ENCODE measurements at places on chromosomes 2 and 18.

DNA sequence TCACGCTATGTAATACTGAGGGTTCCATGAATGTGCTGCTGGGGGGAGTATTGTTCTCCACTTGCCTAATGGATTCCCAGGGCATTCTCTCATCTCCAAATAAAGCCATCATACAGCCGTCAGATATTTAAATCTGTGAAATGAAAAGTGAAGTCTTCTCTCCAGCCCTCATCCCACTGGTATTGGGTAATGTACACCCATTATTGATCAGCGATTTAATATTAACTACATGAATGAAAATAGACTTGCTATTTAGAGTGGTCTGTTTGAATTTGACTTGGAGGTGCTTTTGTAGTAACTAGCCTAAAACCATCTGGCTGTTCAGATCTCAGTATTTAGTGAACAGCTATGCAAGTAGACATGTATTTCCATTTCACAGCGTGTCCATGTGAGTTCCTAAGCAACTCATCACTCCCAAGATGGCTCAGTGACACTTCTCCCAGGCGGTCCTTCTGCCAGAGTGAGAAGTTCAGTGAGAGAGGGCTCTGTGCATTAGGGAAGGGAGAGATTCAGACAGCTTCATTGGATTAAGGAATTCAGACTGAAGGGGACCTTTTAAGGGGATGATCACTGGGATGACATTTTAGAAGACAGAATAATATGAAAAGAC is 140.7 kb downstream of the WDSUB1 start:
- DNase-seq = no peak

GRCh38 chr18:23377669-23378301 is 75.3 kb upstream of the RIOK3 start:
- DNase-seq = no peak

GRCh38 chr2:234211797-234212196 is 161.3 kb downstream of the SPP2 start:
- no peak for DNase-seq

DNA sequence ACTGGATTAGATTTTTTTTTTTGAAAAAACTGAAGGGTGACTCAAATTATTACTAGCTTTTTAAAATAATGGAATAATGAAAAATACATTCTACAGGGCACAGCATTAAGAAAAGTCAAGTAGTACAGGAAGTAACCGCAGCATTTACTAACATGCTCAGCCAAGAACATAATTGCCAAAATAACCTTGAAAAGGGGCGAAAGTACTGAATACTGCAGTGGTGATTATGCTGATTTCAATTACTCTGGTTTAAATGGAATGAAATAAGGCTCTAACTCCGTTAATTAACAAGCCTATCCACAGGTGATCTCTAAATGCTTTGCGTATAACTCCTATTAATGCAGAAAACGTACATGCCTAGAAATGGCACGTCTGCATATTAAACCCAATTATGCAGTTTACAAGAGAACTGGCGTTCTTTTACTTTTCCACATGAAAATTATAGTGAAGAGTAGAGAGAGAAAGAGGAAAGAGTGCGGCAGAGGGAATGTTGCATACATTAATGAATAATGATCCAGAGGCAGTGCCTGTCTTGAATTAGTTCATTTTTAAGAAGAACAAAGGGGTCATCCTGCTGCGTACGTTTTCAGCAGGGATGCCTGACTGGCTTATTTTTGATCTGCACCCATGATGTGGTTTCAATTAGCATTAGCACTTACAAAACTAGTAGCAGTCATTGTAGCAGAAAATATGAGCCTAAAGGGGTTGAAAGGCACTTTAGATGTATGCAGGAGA is 612.4 kb downstream of the NYAP2 start:
- no peak for DNase-seq

DNA sequence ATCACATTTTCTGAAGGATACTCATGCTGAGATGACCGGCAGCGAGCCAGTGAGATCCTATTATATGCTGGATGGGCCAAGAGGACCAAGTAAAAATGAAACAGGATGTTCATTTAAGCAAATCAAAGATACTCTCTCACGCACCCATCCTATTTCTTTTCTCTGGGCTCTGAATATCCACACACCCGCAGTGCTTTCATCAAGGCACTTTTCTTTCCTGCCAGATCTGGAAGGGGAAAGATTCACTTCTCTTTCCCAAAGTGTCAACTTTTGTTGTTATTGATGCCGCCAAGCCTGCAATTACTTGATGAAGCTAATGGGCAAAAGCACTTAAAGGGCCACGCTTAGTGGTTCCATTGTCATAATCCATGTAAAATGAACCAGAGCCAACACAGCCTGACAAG is 191.9 kb upstream of the CHAC2 start:
- DNase-seq = no peak

DNA sequence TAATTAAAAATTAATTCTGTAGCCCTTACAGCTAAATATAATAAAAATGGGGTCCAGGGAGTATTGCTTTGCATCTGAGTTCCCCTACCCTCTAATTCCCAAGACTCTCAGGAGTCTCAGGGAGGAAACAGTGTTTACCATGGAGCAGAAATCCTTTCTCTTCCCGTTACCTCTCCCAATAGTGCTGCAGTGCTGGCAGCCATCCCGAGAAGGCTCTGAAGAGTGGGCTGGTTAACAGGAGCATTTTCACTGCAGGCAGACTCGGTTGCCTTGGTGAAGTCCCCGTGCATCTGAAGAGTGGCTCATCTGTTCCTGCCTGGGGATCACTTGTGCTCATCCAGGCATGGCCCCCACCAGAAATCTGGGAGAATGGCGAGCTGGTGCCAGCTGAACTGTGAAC is 41.8 kb upstream of the TMEM178A start:
- no peak for DNase-seq

- DNase-seq = no peak
These were observed 2.0 kb downstream of the PHLPP1 start for GRCh38 chr18:62717169-62717924.

DNA sequence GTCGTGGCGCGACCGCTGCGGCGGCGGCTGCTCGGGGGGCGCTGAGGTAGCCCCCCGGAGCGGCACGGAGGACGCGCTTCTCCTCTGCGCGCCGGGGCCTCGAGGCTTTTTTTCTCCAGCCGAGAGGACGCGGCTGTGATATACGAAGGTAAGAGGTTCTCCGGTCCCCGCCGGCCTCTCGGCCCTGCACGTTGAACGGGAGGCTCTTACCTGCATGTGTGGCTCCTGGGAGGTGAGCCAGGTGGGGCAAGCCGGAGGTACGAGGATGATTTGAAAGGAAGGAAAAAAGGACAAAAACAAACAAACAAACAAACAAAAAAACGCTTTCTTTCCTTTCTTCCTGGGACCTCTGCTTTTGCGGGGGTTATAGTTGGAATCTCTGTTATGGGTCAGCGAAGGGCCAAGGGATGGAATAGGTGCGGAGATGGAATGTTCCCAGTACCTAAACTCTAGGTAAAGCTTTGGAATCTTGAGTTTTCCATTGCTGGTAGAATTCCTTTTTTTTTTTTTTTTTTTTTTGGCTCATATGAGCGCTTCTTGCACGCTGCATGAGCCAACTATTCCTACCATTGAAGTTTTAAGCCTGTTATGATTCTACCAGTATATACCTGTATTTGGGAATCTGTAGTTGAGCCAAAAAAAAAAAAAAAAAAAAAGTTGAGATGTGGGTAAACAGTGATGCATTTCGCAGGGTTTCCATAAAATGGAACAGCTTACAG is 674 bp downstream of the PTPN4 start:
- DNase-seq = no peak

GRCh38 chr2:84878459-84878858 is 2.4 kb downstream of the TRABD2A start:
- DNase-seq = no peak

- no peak for DNase-seq
These were observed 106.3 kb downstream of the RNF144A start for GRCh38 chr2:7023542-7023941.

DNA sequence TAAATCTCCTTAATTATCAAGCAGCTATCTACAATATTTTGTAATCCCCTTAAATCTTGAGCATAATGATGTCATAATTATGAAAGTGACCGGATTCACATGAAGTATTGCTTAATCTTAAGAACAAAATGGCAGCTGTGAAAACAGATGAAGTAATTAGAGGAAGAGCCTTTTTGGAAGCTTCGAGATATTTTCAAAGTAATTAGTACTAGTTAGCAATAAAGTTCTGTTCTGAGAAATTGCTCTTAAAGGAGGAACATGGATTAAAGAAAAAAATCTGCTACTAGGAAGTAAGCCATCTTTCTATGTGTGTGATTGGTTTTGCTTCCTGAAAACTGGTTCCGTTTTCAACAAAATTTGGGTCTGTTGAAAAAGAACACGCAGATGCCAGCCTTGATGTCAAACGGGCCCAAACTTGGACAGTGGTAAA is 18.3 kb downstream of the CLUL1 start:
- DNase-seq = no peak

DNA sequence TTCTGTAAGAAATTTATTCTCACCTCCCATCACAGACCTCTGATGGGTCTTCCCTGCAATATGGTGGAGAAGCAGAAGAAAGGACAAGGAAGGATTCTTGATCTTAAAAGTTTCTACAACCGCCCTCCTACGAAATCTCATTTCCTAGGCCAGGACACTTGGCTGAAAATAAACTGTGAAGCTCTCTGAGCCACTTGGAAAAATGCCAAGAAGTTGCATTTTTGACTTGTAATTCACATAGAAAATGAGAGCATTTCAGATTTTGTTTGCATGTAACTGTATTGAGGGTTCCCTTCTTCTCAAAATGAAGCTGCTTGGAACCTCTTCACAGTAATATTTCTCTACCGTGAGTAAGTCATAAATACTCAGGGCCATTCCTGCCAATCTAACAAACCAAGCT is 458.3 kb upstream of the SLC14A2 start:
- DNase-seq = no peak

GRCh38 chr2:215594766-215595165 is 158.9 kb upstream of the FN1 start:
- DNase-seq = no peak

- no peak for DNase-seq
These were observed 135.4 kb upstream of the ITGB6 start for GRCh38 chr2:160335441-160335840.

DNA sequence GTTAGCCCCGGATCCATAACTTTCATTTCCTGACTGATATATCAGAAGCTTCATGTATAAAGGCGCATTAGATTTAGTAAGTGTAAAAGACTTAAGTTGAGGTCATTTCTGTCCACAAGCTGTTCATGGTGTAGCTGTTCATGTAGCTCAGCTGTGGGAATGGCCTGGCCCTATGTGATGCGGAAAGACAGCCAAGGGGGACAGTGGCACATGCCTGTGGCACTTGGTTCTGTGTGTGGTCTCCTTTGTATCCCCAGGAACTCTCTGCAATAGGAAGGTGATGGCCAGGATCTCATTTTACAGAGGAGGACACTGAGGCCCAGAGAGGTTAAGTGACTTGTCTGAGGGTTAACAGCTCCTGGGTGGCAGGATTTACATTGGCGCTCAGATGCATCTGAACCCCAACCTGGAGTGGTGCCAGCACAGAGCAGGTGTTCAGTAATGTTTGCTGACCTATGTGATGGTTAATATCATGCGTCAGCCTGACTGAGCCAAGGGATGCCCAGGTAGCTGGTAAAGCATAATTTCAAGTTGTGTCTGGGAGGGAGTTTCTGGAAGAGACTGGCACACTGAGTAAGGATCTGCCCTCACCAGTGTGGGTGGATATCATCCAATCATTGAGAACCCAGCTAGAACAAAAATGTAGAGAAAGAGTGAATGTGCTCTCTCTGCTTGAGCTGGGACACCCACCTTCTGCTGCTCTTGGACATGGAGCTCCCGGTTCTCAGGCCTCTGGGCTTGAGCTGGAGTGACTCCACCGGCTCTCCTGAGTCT is 25.4 kb downstream of the HPCAL1 start:
- DNase-seq = no peak

GRCh38 chr2:200156166-200156835 is 150.2 kb upstream of the SPATS2L start:
- DNase-seq = no peak

GRCh38 chr2:61693744-61694143 is 155.6 kb upstream of the XPO1 start:
- no peak for DNase-seq

DNA sequence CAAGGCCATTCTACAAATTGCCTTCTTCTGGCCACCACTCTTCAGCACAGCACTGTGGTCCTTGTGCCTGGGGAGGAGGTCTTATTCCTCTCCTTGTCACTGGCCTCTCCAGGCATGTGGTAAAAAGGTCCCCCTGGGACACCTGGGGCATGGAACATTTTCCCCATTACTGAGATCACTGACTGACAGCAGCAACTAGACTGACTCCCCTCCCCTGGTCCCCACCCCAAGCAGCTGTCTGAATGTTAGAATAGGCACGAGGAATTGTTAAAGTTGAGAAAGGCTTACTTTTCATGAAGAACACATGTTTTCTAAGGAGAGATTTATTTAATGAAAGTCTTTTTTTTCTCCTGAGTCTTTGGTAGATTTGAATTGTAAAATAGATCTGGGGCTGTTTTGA is 39.5 kb upstream of the RTN4 start:
- no peak for DNase-seq

Data from NCI-H2107 (cell line).